ENCODE measurements at places on chromosomes 5 and 9.

DNA sequence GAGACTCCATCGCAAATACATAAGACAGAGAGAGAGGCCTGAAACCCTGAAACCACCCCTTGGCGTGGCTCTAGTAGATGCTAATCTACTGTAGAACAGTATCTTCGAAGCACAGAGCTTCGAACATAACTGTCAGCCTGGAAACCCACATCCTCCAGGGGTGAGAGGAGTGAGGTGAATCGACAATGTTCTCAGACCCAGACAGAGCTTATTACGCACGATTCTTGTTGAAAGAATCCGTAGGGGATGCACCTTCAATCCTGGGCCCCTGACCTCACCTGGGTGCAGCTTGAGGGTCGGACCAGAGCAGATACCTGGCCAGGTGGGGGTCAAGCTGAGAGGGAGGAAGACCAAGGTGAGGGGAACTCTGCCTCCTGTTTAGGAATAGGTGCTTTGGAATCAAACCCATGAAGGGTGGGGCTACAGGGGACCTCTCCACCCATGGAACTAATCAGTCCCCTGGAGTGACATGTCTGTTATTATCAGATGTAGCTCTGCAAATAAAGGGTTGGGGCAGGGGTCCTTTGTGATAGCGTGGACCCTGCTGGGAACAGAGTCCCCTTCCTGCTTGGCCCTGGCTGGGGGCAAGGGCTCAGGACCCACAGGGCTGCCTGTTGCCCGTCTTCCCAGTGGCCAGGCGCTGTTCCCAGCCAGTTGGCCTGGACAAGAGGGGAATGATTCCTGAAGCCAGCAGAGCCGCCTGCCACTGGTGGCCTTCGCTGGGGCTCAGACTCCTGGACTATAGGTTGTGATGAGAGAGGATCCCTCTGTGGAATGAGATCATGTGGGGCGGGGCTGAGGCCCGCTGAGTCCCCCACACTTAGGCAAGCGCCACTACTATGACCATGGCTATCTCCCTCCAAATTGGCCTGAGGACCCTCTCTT, 41.2 kb downstream of the DBH start:
- no peak for DNase-seq

GRCh38 chr5:1132570-1132969, 20.7 kb upstream of the SLC12A7 start:
- no peak for DNase-seq

- no peak for DNase-seq
Measured at GRCh38 chr9:111150181-111150580, 111.9 kb upstream of the LPAR1 start.

- DNase-seq = no peak
Measured at GRCh38 chr9:17942498-17942897, 363.6 kb downstream of the SH3GL2 start.

Data from activated CD4-positive, alpha-beta T cell treated with anti-CD3 and anti-CD28 coated beads for 24 hours (primary cell).